Erythroblast (primary cell): ENCODE measurements at places on chromosomes 13 and 19.
A peak's percentile ranks its signal among the peaks of the same experiment; 100 is the strongest.

DNA sequence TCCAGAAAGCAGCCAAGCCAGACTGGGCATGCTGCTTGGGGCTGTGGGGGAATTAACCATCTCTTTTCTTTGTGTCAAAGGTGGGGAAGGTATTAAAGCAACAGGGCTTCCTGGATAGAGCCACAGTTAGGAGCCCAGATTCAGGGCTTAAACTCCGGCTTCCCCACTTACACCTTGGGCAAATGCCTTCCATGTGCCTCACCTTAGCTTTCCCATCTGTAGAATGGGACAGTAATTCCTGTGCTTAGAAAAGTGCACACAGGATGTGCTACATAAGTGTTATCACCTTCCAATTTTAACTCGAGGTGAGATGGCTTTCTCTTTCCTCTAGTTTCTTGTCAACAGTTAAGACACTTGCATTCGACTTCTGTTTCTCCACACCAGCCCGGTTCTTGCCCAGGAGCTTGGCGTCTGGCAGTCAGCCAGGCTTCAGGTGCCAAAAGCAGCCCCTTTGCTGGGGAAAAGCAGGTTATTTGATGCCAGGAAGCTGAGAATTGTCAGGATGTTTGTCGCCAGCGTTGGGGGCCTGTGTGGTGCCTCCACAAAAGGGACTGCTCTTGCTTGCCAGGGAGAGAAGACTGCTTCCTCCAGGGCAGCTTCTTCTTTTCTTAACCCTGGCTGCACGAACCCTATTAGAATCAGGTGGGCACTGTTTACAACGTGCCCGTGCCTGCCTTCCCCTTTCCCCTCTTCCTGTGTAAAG lies 79.2 kb downstream of the SIPA1L3 start:
- no peak for DNase-seq

DNA sequence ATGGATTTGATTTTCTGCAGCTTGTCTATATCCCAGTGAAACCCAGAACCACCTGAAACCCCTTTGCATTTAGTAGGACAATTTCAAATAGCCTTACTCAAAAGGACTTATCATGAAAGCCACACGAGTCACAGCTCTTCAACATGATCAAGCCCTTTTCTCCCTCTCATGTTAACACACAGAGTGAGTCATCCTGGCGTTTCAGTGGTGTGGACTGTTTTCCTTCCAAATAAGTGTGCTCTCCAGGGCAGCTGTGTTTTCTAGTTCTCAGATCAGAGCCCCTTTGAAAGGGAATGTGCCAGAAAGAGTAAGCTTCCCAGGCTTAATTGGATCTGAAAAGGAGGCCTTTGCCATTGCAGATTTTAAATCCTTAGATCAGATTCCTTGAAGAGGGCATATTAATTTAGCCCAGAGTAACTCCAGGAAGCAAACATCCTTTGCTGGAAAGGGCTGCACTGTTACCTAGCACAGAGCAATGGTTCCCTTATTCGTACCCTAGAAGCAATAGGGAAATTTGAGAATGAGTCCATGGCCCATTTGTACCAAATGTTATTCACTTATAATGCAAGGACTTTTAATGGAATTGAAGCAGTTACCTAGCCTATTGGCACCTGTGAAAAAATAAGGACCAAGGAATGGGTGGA lies 51.3 kb downstream of the ERICH6B start:
- no peak for DNase-seq

- DNase-seq, result no peak
Measured at GRCh38 chr13:72458701-72459100, 268.7 kb downstream of the MZT1 start.

GRCh38 chr13:101190976-101191375 lies 225.3 kb downstream of the NALCN start:
- DNase-seq, result no peak

DNA sequence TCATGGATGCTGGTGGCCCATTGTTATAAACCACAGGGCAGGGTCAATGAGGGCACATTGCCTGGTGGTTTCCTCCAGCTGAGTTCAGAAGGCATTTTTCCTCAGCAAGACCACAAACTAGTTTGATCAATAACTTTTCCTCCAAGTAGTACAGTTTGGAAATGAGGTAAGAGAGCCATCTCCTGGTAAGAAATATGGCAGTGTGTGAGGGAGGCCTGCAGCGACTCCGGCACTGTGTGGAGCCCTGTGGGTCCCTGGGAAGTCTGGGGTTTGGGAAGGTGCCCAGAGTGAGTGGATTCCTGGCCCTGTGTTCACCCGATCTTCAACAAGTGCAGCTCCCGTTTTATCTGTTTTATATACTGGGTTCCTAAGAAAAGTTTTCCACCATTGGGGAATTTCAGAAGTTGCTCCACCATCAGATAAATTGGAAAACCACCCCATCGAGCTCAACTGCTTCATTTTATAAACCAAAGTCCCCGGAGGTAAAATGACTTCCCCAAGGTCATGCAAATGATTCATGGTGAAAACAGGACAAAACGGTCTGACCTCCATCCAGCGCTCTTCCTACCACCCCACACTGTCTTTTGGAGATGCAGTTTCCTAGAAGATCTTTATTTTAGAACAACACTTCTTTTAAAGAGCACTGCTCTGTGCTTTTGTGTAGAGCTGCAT lies 148.4 kb downstream of the KATNAL1 start:
- DNase-seq, result no peak

GRCh38 chr19:2768365-2769132 lies 14.5 kb downstream of the SGTA start:
- DNase-seq, result no peak

GRCh38 chr19:11096210-11096841 lies 7.1 kb downstream of the LDLR start:
- no peak for DNase-seq

DNA sequence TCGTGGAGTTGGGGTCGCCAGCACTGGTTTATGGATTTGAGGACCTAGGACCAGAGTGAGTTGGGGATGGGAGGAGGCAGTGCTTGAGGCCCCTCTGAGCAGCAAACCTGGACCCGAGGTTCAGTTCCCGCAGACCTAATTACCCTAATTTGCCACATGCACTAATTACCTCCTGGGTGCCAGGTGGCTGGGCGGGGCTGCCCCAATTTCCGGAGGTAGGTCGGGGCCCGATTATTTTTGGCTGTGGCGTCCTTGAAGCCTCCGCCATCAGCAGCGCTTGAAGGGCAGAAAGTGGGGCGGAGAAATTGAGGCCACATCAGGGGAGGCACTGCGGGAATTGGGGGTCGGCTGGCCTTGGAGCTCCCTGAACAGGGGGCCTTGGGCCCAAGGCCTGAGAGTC lies 5.9 kb upstream of the HOMER3 start:
- no peak for DNase-seq

GRCh38 chr13:44148159-44148914 lies 225.3 kb upstream of the SERP2 start:
- no peak for DNase-seq

DNA sequence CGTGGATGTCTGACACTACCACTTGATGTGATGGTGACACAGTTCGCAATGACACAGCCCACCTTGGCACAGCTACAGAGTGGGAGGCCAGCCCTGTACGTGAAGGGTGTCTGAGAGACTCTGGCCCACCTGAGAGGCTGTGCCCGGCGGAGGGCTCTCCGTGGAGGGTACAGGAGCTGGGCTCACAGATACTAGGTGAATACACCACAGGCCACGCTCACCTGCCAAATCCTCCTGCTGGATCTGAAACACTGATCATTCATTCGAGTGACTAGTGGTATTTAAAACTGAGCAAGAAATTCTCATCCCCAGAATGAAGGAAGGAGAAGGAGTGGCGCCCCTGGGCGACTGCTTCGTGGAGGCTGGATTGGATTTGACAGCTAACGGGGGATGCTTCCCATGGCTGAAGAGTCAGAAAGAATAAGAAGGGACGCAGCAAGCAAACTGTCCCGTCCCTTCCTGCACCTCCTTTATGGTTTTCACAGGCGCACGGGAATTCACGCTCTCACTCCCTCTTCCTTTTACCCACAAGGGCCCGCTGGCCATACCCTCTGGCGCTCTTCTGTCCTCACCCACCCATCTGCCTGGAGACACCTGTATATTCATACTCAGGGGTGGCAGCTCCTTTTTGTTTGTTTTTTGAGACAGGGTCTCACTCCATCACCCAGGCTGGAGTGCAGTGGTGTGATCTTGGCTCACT lies 25.0 kb downstream of the CEBPG start:
- DNase-seq, result no peak

- DNase-seq, result no peak
Measured at GRCh38 chr19:13478576-13478975, 27.7 kb downstream of the CACNA1A start.

- no peak for DNase-seq
Measured at GRCh38 chr13:35136585-35136984, 194.5 kb downstream of the NBEA start.

DNA sequence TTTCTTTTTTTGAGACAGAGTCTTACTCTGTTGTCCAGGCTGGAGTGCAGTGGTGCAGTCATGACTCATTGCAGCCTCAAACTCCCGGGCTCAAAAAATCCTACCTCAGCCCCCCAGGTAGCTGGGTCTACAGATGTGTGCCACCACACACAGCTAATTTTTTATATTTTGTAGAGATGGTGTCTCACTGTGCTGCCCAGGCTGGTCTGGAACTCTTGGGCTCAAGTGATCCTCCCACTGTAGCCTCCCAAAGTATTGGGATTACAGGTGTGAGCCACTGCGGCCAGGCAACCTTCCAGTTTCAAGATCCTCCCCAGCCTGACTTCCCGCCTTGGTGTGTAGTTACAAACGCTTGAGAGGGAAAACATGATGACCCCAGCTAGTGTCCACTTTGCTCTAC lies 22.2 kb downstream of the CNFN start:
- no peak for DNase-seq

DNA sequence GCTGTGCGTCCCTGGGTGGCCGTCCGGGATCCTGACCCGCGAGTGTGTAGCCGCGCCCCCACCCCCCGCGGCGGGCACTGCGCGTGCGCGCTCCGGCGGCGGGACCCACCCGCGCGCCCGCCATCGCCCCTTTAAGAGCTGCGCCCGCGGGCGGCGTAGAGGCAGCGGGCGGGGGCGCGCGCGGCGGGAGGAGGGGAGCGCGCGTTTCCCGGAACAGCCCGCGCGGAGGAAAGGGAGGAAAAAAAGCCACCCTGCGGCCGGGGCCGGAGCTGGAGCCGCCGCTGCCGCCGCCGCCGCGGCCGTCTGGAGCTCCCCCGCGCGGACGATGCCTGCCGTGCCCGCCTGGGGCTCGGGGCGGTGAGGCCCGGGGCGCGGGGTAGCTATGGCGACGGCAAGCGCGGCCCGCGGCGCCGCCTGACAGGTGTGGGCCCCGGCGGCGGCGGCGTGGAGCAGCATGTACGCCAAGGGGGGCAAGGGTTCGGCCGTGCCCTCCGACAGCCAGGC lies at the start of gene SSBP4:
Gene SSBP4 (plus strand): TSS at position 204 of the 504 bp plus-strand sequence. CDS start 251 bp downstream, at position 455.
- DNase-seq, result peak; percentile 92

- DNase-seq, result no peak
Measured at GRCh38 chr19:18292462-18292809, 11.0 kb upstream of the JUND start.

GRCh38 chr19:3363841-3364500 lies 2.4 kb upstream of the NFIC start:
- no peak for DNase-seq

DNA sequence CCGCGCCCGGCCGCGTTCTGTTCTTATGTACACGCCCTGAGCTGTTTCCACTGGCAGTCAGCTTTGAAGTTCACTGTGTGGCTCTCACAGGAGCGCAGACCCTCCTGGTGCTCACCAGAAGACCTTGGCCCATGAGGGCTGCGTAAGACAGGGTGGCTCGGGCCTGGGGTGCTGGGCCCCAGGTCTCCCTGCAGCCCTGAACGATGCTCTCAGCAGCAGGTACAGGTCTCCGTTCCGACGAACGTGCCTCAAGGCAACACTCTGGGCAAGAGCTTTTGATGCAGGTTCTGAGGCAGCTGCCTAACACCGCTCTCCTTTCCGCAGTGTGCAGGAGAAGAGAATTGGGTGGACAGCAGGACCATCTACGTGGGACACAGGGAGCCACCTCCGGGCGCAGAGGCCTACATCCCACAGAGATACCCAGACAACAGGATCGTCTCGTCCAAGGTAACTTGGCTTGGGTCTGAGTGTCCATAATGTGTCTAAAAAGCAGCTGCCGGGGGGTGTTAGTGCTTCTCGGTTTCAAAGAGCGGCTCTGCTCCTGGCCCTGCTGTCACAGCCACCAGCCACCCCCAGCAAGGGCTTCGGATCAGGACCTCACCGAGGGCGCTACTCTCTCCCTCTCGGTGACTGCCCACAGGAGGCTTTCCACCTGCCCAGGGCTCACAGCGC lies 95.1 kb downstream of the ATP11A start:
- no peak for DNase-seq

GRCh38 chr13:73894995-73895571 lies 239.1 kb downstream of the KLF12 start:
- no peak for DNase-seq

- DNase-seq, result no peak
Measured at GRCh38 chr19:52889931-52890330, 7.5 kb downstream of the ZNF320 start.

DNA sequence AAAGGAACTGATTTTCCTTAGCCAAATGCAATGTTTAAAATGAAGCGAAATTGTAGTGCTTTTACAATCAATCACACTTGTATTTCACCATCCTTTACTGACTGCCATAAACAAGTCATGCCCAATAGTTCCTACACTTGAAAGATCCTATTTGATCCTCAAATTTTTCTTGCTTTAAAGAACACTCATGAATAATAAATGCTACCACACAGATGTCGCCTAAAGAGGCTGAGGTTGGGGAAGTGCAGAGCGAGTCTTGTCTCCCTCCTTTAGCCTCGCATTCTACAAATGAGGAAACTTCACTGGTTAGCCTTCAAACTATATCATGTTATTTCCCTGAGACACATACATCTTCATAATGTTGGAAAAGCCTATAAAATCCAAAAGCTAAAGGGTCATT lies 18.7 kb upstream of the AMER2 start:
- no peak for DNase-seq
